ENCODE measurements at places on chromosomes 13 and 19.

GRCh38 chr19:48397263-48398101 is 4.0 kb downstream of the GRIN2D start:
- DNase-seq = no peak

DNA sequence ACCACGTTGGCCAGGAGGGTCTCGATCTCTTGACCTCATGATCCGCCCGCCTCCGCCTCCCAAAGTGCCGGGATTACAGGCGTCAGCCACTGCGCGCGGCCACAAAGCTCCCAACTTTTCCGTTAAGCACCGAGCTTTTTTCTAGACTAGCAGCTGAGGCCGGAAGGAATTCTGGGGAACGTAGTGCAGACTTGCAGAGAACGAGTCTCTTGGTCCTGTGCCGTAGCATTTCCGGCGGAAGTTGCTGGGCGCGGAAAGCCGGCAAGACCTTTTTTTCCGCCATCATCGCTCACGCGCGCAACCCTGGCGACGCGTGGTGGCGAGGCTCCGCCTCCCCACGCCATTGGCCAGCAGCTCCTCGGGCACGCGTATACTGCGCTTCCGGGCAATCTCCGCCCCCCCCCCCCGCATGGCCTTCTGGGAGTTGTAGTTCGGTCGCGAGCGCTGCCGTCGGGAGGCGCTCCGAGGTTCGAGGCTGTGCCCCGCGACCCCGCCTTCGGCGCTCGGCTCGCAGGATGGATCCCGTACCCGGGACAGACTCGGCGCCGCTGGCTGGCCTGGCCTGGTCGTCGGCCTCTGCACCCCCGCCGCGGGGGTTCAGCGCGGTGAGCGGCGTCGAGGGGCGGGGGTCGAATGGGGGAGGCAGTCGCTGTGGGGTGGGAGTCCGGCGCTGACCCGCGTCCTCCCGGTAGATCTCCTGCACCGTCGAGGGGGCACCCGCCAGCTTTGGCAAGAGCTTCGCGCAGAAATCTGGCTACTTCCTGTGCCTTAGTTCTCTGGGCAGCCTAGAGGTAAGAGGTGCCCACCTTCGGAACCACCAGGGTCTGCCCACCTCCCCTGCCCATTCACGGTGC is at the start of gene MVB12A:
Gene MVB12A, plus strand, starts transcription at position 427 of the 854 bp plus-strand sequence. Its CDS starts 89 bp downstream, at position 516.
- peak; percentile 96 for DNase-seq

- DNase-seq = no peak
These were observed 204.2 kb downstream of the FGF9 start for GRCh38 chr13:21875116-21875515.

DNA sequence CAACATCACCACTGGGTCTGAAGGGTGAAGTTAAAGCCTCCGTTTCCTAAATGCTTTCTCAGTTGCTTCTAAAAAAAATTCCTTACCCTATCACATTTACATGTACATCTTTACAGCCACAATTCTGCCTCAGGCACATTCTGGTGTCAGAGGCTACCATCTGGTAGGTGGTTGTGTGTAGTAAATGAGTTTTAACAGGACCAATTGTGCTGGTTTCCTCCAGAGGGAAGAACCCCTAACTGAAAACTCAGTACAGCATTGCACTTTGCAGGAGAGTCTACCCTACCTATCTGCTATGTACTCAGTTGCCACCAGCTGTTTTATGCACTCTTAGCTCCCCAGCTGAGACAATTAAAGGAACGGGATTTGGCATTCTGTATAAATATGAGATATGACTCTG is 1576.5 kb downstream of the PCDH9 start:
- DNase-seq = no peak

GRCh38 chr19:7829166-7829520 is 875 bp upstream of the EVI5L start:
- no peak for DNase-seq

- DNase-seq = no peak
These were observed 11.9 kb downstream of the LTBP4 start for GRCh38 chr19:40612831-40613689.

GRCh38 chr19:17623224-17623935 is 64.8 kb downstream of the UNC13A start:
- no peak for DNase-seq

GRCh38 chr19:2424686-2425621 is 2.4 kb downstream of the TIMM13 start:
- no peak for DNase-seq

- no peak for DNase-seq
These were observed 5.6 kb downstream of the LIPE start for GRCh38 chr19:42421591-42422031.

DNA sequence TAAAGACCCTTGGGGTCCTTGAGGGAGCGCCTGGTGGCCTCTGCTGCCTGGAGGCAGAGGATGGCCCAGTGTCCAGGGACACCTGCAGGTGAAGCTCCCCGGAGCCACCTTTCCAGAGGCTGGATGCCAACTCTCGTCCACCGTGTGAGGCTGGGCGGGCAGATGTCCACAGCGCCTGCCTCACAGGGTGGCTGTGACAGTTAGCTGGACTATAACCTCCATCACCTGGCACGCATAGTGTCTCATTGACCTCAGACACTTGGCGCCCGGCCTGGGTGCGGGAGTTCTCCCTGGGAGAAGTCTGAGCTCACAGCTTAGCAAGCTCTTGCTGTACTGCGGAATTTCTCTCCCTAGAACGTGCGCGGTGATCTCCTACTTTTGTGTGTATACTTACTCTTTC is 9.8 kb downstream of the BICRA start:
- no peak for DNase-seq

- no peak for DNase-seq
These were observed 166.9 kb downstream of the SLC7A1 start for GRCh38 chr13:29428310-29429181.

- no peak for DNase-seq
These were observed 581.8 kb upstream of the SLITRK5 start for GRCh38 chr13:87089391-87089790.

- no peak for DNase-seq
These were observed 816.6 kb downstream of the UQCRFS1 start for GRCh38 chr19:28396287-28396831.

GRCh38 chr13:31424130-31424729 is 224.5 kb downstream of the B3GLCT start:
- DNase-seq = peak; percentile 31

DNA sequence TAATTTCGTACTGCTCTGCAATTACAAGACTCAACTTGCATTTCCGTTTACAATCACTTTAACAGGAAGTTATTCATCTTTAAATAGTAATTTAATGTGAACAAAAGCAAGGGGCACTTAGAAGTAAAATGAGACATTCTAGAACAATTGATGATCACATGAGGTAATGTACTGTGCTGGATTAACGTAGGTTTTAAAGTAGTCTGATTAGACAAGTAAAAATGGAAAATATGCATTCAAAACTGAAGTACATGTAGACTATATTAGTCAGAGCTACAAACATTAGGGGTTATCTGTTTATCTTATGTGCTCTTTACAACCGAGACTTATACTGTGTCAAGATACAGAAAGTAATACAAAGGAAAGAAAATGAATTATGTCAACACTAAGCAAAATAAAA is 1528.0 kb downstream of the SLITRK5 start:
- DNase-seq = no peak

DNA sequence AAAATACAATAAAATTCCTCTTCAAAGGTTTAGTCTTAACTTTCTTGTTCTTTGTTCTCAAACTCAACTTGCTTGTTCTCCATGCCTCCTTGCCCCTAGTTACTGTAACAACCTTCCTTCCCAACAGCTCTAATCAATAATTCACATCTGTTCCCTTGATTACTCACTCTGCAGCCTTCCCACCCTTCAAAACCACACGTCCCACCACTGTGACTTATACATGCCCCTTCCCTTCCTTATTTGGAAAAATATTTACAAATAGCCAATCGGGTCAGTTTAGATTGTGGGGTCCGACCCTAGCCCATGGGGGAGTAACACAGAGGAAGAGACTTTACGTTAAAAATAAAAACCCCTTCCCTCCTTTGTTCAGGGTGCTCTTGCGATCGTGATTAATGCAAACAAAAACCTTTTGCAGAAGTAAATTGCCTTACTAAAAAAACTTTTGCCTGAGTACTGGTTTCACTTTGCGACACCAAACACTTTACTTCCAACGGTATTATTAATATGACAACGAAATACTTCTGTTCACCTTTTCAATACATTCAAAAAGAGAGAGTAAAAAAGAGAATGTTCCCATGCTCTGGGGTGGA is 512 bp upstream of the ZNF93 start:
- DNase-seq = no peak

- DNase-seq = no peak
These were observed 161.1 kb downstream of the DCT start for GRCh38 chr13:94318418-94318817.

- DNase-seq = no peak
These were observed 83.2 kb upstream of the IRS2 start for GRCh38 chr13:109869312-109870237.

DNA sequence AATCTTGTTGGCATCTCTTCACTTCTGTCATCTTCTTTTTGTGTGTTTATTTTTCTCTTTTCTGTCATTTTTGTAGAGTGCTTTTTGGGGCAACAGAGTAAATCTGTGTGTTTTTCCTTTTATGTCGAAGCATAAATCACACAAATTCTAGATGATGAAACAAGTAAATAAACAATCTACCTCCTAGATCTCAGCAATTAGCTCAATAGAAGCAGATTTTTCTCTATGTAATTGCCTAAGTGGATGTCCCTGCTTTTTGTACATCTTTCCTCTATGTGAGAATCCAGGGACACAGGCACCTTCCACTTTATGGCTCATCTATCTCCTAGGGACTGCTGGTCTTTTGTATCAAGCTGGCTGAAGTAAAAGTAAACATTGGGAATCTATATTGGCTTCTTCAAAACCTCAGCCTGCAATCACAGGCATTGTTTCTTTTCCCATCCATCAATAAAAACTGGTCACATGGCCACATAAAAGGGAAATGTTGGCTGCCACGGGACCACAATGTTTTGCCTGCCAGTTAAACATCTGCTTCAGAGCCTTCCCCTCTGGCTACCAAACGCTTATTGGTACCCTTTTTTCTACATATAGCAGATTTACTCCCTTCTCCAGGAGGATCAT is 323.8 kb downstream of the LMO7 start:
- DNase-seq = no peak

DNA sequence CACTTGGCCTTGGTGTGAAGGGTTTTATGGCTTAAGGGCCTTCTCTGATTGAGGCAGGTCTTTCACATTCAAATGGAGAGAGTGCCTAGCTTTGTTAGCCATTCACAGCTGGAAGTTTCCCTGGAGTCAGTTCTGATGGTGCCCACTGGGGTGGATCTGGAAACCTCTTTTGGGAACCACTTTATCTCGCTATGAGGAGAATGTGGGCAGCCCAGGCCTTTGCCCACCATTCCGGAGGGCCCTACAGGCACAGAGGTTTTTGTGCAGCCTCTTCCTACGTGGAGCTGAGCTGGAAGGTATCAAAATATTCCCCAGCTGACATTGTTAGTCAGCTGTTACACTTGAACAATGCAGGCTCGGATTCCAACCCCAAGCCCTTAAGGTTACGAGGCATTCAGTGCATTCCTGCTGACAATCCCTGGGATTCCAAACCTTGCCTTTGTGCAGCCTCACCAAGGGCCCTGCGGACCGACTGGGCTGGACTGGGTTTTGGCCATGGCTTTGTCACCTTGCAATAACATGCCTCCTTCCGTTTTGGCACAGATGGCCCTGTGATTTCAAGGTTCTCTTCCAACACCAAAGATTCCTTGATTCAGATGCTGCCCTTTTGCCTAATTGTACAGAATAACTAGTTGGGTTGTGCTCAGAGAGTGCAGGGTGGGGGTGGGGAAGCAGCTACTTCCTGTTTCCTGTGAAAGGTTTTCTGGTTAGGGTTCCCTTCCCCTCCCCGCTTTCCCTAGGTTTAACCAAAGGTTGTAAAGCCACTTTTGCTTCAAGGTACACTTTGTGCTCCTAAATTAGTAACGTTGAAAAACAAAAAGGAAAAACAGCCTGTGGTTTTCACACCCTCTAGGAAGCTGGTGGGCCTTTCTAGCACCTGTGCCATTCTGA is 27.0 kb downstream of the SAE1 start:
- no peak for DNase-seq

- DNase-seq = no peak
These were observed 2.7 kb downstream of the SLITRK1 start for GRCh38 chr13:83879431-83880171.

DNA sequence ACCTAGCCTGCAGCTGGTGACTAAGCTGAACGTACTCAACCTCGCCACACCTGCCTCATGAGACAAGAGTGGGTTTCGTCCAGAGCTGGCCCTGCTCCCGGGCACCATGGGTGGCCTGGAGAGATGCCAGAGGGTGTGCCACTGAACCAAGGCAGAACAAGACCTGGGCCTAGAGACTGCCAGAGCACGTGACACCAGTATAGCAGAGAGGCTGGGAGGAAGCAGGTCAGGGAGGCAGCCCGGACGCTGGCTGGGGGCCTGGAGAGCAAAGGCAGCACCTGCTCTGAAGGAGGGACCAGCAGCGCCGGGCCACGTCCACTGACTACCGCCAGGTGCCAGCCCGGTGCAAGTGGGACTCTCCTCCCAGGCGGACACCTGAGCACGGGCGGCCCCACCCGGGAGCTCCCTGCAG is 7.3 kb upstream of the C13orf46 start:
- DNase-seq = no peak

DNA sequence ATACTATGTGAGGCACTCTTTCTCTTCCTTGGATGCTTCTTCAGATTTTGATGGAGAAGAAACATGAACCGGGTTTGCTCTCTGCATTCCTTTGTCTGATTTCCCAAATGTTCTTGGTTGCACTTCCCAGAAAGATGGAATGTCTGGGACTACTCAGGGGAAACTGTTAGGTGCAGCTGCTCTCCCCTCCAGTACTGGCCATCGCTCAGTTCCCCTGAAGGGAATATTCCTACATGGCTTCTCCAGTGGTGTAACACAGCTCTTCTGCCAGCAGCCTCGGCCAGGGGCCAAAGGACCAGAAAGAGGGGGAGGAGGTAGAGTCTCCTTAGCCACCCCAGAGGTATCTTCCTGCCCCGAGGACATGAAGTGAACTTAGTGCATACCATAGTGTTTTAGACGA is 33.5 kb upstream of the SPRY2 start:
- no peak for DNase-seq

DNA sequence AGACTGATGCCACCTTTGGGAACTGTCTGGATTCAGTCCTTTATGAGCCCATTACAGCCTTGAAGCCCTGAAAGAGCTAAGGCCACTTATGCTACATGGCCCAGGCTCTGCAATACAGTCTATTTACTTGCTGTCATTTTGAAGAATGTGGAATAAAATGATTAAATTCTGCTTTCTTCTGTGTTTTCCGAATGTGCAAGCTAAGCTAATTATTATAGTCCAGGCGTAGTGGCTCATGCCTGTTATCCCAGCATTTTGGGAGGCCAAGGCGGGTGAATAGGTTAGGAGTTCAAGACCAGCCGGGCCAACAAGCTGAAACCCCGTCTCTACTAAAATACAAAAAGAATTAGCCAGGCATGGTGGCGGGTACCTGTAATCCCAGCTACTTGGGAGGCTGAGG is 142.5 kb downstream of the TEX29 start:
- DNase-seq = no peak

GRCh38 chr19:33414667-33415605 is 41.4 kb downstream of the CEBPG start:
- DNase-seq = no peak

GRCh38 chr13:113029487-113030258 is 60.7 kb downstream of the MCF2L start:
- DNase-seq = no peak

- DNase-seq = no peak
These were observed 116.2 kb downstream of the ZDHHC20 start for GRCh38 chr13:21342699-21343442.

Data from GM12864 (cell line).